Stimulated activated CD8-positive, alpha-beta memory T cell treated with anti-CD3 and anti-CD28 coated beads, Interleukin-4, amount 100 ng/mL, for 24 hours (primary cell): ENCODE measurements at places on chromosomes 16 and 17.
A peak's percentile ranks its signal among the peaks of the same experiment; 100 is the strongest.

DNA sequence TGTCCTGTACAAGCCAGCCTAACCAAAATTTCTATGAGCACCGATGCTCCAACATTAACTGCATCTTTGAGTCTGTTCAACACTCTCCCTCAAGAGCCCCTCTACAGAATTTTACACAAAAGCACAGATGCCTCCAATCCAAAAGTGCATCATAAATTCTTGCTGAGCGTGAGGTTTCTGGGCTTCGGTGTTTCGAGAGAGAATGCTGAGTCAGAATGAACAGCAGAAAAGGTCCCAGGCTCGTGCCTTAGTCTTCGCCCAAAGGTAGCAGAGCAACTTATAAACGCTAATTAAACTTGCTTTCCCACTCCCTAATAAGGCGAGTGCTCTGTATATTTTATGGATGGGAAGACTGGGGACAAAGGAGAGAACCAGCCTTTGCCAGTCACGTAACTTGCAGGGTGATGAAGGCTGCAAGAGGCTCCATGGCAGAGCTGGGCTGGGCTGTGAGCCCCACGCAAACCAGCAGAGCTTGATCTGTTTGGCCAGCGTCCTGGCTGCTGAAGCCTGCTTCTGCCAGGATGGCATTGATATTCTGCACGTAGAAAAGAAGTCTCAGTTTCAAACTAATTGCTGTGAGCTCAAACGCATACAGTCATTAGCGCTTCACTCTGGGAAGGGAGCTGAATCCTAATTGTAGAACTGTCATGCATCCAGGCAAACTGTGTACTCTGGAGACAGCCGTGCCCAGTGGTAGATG lies 138.5 kb downstream of the DNAH9 start:
- no peak for DNase-seq

GRCh38 chr16:65884018-65884417 lies 482.5 kb upstream of the CDH5 start:
- DNase-seq: no peak

DNA sequence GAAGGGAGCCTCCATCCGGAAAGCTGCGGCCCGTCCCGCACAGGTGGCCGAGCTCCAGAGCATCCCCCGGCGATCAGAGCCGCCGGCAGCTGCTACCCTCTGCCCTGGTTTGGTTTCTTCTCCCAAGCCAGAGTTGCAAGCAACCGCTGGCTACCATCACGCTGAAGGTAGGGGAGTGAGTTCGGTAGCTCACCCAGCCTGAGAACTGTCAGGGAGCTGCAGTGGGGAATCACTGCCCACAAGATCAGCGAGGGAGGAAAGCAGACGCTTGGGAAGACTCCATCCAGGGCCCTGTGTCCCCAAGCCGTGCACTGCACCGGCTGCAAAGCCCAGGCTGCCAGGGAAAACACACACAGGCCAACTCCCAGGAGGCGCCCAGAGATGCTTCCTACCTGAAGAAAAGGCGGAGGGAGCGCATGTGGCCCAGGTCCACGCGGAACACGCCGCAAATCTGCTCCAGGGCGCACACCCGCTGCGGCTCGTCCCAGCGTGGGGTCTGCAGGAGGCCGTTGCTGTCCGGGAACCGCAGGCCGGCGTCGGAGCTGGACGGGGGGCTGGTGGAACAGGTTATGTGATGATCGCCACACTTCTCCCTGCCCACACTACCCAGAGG lies 83.3 kb downstream of the TBC1D16 start:
- no peak for DNase-seq

GRCh38 chr16:53216798-53217197 lies 162.0 kb downstream of the CHD9 start:
- no peak for DNase-seq

DNA sequence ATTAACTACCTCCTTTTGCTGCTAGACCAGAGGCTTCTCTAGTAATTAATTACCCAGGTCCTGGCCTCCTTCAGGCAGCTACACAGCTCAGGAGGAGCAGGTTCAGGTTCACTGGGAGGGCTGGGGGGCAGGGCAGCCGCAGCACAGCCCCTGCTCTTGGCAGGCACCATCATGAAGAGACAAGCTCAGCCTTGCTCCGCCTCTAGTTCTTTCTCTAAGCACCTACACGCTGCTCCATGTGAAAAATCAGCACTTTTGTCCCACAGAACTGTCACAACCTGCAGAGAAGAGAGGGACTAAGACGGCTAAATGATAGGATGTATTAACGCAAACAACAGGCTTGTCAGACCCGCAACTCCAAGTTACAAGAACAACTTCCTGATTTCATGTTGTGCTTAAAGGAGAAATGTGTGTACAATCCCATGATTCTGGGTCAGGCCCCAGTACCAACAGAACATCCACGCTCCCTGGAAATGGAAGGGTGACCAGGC lies 53.4 kb downstream of the GRB2 start:
- DNase-seq: no peak

DNA sequence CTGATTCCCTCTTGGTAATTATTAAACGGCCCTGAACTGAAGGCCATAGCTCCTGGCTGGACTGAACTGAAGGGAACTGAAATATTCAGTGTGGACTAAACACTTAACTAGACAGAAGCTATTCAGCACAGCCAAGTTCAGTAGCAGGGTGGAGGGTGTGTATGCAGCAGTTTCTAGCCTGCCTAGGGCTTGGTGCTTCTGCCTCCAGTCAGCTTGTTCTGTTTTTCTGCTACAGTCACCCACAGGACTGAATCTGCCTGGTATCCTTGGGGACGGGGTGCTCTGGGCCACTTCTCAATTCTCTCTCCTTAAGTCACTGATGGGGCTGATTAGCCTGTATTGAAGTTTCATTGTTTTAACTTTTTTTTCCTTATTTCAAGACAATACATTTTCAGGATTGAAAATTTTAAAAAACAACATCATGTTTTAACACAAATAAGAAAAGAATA lies 77.1 kb downstream of the WWP2 start:
- no peak for DNase-seq

- DNase-seq: no peak
Observed at GRCh38 chr17:35537601-35538141, at the start of gene SLFN12L. Gene SLFN12L (minus strand): TSS chr17:35537678. CDS start chr17:35522364, 15,314 bp downstream.

DNA sequence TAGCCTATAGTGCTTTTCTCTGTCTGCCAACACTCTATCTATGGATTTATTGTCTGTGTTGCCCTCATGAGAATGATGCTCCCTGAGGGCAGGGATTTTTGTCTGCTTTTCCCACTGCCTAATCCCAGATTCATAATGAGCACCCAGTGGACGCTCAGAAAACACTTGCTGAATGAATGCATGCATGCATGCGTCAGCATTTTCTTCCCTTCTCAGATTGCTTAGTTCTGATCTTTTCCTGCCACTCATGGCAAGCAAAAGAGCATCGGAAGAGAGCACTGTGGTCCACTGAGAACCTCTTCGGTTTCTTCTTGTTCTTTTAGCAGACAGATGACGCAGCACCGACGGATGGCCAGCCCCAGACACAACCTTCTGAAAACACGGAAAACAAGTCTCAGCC lies 246.8 kb downstream of the RBFOX1 start:
- DNase-seq: no peak

DNA sequence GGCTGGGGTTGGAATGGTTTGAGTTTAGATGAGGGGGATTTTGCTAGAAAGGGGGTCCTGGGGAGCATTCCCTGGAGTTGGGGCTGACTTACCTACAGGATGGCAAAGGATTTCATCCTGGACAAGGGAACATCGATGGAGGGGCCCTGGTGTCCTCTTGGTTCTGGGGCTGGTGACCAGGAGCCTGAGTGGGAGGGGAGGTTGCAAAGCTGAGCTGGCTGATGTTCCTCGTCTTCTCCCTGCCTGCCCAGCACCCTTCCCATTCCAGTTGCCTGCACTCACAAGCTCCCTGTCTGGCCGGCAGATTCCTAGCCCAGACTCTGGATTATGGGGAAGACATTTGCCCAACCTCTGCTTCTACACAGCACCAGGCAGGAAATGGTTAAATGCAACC lies 37.2 kb downstream of the ITGAE start:
- no peak for DNase-seq

DNA sequence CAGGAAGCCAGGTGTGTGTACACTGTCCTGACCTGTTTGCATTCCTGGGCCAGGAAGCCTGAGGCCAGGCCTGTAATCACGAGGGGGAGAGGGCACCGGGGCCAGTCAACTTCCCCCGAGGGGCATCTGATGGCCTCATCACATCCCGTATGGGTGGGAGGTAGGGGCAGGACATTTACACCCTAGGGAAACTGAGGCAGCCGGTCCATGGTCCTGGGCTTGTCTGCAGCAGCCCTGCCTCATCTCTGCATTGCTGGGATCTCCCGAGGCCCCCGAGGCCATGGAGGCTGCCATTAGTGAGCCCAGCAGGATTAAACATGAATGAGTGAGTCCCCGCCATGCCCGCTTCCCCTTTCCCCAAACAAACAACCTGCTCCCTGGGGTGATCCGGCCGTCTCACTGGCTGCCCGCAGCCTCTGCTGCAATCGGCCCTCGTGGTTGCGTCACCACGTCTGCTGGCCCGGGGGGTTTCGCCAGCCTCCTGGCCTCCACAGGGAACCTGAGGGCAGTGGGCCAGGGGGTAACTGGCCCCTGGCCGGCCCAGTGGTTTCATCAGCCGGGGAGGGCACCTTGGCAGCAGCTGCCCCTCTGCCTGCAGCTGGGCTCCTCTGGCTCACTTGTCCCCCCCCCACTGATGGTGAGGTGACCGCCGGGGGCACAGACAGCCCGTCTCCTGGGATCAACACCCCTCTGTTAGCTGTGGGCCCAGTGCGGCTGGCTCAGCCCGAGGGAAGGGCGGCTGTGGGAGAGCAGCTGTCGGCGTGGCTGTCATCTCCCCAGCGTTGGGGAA lies 88.3 kb upstream of the GSE1 start:
- DNase-seq: no peak

GRCh38 chr17:75830164-75831031 lies 13.8 kb downstream of the UNC13D start:
- no peak for DNase-seq

- no peak for DNase-seq
Observed at GRCh38 chr16:73572135-73572828, 524.4 kb upstream of the ZFHX3 start.

DNA sequence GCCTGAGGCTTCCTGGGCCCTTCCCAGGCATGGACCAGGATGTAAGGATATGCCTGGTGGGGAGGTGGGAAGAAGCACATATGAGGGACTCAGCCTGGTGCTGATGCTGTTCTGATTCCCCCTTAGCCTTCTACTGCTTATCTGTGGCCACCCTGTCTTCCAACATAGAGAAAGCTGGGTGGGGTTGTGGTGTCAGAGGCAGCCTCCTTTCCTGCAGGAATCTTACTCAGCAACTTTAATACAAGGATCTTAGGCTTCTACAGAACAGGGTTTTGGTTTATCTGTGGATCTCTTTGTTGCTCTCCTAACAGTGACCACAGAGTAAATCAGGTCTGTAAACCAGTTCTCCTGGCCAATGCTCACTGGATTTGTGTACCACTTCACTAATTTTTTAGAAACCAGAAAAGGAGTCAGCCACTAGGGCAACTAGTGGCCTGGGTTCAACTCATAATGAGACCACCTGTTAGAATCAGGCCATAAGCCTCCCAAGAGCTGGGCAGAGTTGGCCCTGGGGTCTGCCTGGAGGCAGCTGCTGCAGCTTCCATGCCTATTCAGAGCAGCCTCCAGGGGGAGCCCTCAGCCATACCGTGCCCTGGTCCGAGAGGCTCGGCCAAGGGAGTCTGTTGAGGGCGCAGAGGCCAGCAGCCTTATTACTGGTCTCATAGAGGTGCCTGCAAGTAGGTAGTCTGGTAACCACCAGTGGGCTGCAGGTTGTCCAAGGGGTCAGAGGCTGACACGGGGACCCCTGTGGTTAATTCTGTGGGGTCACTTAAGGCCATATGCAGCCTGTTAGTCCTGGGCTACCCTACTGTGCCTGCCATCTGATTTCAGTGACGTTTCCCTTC lies 7.1 kb downstream of the HAS3 start:
- DNase-seq: peak; percentile 43

DNA sequence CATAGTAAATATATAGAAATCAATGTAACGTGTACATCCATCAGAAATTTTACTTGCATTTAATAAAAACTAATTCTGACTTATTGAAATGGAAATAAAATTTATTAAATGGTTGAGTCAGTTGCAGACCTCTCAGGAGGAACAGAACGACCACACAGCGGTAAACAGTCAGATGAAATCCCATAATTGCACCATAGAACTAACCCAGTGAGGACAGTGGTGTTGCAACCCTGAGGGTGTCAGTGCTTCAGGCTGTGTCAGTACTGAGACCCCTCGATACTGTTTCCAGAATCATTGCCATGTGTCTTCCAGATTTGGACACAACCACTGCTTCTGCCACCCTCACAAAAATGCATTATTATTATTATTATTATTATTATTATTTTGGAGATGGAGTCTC lies 29.0 kb upstream of the SSTR2 start:
- no peak for DNase-seq

DNA sequence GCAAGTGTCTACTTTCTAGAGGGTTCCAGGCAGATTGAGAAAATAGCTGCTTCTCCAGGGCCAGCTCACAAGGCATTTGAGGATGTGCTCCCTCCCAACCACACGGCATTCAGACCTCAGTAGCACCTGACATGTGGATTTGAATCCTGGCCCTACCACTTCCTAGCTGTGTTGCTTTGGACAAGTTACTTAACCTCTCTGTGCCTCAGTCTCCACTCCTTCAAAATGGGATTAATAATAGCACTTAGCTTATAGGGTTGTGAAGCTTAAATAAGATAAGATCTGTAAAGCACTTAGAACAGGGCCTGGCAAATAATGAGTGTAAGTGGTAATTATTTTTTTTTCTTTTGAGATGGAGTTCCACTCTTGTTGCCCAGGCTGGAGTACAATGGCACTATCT lies 21.0 kb upstream of the NOMO2 start:
- no peak for DNase-seq

GRCh38 chr17:56602292-56603130 lies 9.0 kb downstream of the NOG start:
- DNase-seq: no peak
